ENCODE measurements at places on chromosomes 11 and 22.

GRCh38 chr11:32575070-32575469 lies 8.6 kb upstream of the EIF3M start:
- DNase-seq, result no peak

DNA sequence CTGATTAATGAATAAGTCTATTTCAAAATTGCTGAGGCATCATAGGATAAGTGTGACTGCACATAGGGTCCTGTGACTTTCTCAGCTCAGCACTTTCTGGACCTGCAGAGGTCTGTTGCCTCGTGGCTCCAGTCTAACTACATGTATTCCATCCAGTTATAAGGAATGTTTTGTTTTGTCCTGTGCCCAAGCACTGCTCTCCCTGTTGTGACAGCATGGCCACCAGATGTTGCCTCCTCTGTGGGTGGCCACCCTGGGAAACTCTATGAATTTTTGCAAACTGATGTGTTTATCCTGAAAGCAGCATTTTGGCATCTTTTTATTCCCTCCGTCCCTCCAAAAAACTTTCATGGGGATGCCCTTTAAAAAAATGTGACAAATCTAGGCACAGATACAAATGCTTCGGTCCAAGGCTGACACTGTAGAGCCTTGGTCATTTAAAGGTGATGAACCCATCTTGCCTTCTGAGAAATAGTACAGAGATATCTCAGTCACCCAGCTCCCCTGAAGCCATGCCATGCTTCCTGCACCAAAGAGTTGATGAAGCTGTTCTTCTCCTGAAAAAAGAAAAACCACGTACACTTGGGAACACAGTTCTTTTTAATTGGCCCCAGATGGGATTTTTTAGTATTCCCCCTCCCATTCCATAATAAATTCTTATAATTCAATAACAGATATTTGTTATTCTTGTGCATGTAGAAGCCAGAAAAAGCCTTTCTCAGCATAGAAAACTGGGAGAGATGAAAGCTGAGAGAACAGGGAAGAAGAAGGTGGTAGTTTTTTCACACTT lies 72.6 kb downstream of the CCDC34 start:
- DNase-seq, result peak; percentile 85

DNA sequence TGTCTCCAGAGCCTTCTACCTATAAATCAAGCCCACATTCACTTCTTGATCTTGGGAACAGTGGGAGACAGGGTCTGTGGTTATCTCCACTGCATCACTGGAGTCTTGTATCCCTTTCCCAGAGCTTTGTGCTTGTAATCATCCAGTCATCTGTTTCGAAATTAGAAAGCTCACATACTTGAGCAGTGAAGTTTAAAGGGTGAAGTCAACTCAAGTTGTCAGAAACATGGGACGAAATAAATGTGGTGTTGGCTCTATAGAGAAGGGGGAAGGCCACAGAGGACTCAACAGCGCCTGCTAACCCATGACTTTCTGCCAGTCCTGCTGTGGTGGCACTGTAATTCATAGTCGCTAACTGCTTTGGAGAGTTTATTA lies 197.5 kb downstream of the DBX1 start:
- peak; percentile 94 for DNase-seq

DNA sequence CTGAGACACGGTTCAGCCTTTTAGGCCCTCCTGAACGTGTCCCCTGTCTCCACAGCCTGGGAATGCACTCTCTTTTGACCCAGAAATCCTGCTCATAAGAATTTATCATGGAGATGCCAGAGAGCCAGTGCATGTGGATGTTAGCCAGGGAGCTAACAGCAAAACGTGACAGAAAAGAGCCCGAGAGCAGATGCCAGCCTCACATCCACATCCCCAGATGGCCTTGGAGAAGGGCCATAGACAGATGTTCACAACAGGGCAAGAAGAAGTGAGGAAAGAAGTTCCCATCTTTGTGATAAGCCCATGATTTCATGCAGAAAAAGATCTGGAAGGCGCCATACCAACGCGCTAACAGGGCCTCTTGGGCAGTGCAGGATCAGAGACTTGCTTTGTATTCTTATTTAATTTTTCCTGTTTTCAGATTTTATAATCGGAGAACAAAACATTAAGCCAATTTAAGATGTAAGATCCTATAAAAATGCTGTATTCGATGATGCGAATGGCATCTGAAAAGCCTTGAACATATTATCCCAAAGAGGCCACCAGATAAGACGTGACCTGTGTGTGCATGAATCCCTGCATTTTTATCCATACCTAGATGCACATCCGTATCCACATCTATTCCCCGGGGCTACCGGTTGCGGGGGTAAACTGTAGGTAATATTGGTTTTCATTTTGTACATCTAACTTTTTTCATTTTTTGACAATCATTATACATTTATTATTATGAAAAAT lies 48.7 kb downstream of the IGLL5 start:
- DNase-seq, result no peak

- DNase-seq, result no peak
Measured at GRCh38 chr11:118239509-118240205, 12.5 kb downstream of the MPZL3 start.

- no peak for DNase-seq
Measured at GRCh38 chr22:50125029-50125428, 35.2 kb downstream of the MOV10L1 start.

- DNase-seq, result no peak
Measured at GRCh38 chr11:100715165-100715761, 28.2 kb downstream of the ARHGAP42 start.

DNA sequence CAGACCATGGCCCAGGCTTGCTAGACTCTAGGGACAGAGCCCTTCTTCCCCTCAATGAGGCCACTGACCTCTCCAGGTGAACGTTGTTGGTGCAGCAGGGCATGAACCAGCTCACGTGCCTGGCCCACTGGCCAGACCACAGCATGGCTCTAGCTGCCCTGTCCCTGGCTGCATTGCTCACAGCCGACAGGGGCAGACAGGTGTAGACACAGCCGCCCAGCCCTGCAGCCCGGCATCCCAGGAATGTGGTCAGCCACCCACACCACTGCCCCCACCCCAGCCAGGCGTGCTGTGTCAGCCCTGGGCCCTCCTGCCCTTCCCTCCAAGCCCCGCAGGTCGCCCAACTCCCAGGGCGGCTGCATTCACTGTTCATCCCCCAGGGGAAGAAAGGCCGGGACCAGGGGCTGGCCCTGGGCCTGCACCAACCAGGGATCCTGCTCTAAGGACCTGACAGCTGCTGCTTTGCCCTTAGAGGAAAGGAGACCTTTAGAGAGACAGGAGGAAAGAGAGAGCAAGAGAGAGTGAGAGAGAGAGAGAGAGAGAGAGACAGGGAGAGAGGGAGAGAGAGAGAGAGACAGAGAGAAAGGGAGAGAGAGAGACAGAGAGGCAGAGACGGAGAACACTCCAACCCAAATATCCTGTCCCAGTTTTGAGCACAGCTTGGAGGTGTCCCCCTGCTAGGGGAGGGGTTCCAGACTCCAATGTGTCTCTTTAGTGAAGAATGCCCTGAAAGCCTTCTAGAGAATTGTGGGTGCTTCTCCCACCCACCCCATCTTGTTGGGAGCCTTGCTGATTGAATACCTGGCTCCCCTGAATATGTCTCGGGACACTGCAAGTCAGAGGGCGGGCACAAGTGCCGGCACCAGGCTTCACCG lies 44.2 kb upstream of the LINC01488 start:
- DNase-seq, result no peak

- DNase-seq, result no peak
Measured at GRCh38 chr11:134800130-134800529, 388.1 kb upstream of the B3GAT1 start.

GRCh38 chr11:1820463-1821325 lies 14.1 kb upstream of the SYT8 start:
- peak; percentile 62 for DNase-seq

DNA sequence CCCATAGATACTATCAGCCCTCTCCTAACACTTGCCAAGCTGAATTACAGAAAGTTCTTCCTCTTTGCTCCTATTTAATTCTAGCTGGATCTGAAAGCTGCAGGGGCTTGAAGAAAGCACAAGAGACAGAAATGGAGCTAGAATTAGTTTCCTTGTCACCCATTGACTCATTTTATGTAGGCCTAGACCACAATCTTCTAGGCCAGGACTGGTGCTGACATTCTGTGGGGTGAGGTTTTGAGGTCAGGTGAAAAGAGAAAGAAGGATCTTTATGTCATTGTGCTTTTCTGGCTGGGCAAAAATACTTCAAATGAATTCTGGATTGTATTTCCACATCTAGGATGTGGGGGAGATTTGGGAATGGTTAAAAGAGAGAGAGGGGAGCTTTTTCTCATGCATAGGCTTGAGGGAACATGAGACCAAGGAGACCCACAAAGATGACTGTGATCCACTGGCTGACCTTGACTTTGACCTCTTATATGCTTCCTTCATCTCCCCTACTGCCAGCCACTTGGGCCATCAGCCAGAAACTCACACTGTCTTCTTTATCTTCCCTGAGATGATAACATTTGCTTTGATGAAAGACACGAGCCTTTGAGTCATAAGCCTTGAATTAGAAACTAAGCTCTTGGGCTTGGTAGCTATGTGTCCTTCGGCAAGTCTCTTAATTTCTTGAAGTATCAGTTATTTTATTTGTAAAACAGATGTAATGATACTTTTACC lies 274.9 kb upstream of the CADM1 start:
- no peak for DNase-seq

DNA sequence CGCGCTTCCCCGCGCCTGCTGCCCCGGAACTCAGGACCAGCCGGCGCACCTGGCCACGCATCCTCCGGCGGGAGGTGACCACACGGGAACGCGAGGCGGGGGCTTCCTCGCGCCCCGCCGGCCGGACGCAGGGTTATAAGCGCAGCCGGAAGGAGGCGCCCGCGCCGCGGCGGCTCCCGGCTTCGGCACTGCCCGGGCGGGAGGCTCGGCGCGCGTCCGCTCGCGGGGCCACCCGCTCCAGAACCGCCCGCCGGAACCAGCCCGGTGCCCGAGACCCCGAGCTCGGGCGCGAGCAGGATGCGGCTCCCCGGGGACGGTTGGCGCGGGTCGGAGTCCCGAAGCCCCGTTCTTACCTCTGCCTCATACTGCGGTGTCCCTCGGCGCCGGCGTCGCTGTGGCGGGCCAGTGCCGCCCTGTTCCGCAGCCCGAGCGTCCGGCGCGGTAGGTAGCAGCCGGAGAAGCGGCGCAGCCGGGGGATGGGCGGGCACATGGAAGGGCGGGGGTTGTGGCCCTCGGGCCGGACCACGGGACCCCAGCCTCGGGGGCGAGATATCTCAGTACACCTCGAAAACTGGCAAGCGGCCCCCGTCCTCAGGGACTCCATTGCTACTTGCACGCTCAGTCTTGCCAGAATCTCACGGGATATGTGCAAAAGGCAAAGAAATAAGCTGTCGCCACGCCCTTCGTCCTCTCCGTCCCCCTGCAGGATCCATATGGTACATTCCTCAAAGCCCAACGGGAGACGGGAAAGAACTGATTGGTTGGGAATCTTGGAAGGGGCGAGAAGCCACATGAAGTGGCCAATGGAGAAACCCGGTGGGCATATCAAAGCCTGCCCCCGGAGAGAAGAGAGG lies 23.1 kb downstream of the MICAL3 start:
- DNase-seq, result peak; percentile 99

- no peak for DNase-seq
Measured at GRCh38 chr22:24697621-24698082, 76.9 kb downstream of the PIWIL3 start.

- no peak for DNase-seq
Measured at GRCh38 chr11:128573638-128574037, 13.7 kb downstream of the ETS1 start.

- peak; percentile 29 for DNase-seq
Measured at GRCh38 chr11:119206511-119207414, 624 bp downstream of the CBL start.

DNA sequence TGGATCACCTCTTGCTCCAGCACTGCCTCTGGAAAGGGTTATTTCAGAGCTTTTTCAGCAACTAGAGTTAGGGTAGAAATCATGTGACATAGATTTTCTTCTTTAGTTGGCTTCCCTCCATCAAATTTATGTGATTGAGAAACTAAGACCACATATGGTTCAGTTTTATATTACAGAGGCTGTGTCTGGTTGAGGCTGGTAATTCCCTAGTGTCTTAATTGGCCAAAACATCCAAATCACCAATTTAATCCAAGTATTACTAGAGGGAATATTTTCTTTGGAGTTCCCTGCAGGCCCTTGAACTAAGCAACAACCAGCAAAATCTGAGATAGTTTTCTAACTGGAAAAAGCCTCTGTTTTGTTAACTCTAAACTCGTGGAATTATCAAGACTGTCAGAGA lies 136.3 kb downstream of the ARHGAP42 start:
- peak; percentile 82 for DNase-seq

Measured in AG10803 (cell line).